ENCODE measurements at places on chromosomes 6 and 20.

DNA sequence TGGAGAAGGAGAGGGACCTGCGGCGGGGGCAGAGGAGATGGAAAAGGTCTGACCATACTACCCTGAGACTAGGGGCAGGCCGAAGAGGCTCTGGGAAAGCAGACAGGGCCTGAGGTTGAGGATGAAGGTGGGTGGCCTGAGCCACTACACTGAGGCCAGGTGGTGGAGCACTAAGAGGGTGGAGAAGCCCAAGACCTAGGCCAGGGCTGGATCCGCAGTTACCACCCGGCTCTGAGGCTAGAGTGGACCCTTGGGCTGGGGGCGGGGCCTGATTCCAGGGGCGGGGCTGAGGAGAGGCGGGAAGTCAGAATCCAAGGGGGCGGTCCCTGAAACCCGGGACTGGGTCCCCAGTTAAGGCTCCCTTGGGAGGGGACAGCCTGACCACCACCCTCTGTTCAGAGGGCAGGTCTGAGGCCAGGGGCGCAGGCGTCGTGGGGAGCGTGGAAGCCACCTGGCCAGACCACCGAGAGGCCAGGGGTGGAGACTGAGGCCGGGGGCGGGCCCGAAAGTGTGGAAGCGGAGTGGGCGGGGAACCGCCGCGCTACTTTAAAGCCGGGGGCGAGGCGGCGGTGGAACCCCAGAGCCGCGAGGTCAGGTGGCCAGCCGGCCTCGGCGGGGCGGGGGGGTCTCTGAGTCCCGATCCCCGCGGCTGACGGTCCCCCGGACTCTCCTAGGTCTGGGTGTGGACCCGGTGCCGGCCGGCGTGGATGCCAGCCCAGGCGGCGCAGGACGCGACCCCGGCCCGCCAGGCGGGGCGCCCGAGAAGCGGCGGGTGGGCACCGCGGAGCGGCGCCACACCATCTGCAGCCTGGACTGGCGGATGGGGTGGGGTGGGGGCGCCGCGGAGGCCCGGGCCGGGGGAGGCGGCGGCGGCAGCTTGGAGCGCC lies 8.3 kb downstream of the CCM2L start:
- peak overlapping the region; percentile 85 for H3K4me3 ChIP-seq
- H3K27me3 ChIP-seq = peaks cover 37% of the 10 kb centered on the region
- peaks cover 18% of the 10 kb centered on the region for H3K4me1 ChIP-seq
- no peak overlapping the region for H3K27ac ChIP-seq
- no peaks in the 10 kb centered on the region for H3K36me3 ChIP-seq

- H3K4me3 ChIP-seq = no peak overlapping the region
- no peak overlapping the region for H3K27ac ChIP-seq
- H3K4me1 ChIP-seq = no peaks in the 10 kb centered on the region
- no peak for DNase-seq
Measured at GRCh38 chr20:63587256-63587655, 13.2 kb upstream of the HELZ2 start.

- H3K27ac ChIP-seq = no peak overlapping the region
- no peak for DNase-seq
- H3K4me3 ChIP-seq = no peak overlapping the region
- H3K4me1 ChIP-seq = peaks cover 3% of the 10 kb centered on the region
- no peaks in the 10 kb centered on the region for H3K27me3 ChIP-seq
- peaks cover 25% of the 10 kb centered on the region for H3K36me3 ChIP-seq
Measured at GRCh38 chr20:37777988-37778659, 84.3 kb downstream of the CTNNBL1 start.

- no peak overlapping the region for H3K4me3 ChIP-seq
- H3K27me3 ChIP-seq = peaks cover 12% of the 10 kb centered on the region
- H3K36me3 ChIP-seq = no peaks in the 10 kb centered on the region
- peaks cover 17% of the 10 kb centered on the region for H3K4me1 ChIP-seq
- no peak overlapping the region for H3K27ac ChIP-seq
- DNase-seq = no peak
Measured at GRCh38 chr6:19803331-19804204, 33.6 kb upstream of the ID4 start.

DNA sequence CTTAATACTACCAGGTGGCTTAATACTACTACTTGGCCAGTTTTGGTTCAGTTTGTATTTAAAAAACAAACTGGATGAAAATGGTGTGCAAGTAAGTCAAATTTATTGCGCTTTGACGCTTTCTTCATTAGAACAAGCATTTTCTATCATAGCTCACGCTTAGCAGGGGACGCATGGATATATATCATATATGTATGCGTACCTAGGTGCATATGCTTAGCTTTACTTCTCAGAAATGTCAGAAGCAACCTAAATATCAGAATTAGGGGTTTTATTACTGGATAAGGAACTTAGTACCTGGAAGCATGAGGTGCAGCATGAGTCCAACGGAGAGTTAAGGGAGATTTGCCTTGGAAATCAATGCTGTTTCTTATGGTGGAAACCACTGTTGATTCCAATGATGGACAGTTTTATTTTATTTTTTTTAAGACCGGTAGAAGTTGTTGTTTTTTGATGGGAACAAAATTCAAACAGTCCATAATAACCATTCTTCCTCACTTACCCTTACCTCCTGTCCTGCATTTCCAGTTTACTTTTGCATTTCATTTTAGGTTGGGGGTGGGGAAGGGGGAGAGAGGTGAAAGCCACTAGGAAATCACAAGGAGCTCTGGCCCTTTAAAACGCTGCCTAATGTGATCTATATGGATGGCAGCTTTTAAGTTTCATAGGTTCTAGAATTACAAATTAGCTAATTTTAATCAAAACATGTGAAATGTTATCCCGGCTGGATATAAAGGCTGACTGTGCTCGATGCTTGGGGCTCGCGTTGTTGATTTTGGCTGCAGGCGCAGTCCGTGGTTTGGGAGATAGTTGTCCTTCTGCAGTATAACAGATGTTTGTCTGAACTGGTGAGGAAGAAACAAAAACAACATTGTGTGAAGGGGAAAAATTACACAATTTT lies 2.1 kb downstream of the SOBP start:
- peaks cover 20% of the 10 kb centered on the region for H3K27me3 ChIP-seq
- peaks cover 16% of the 10 kb centered on the region for H3K4me1 ChIP-seq
- DNase-seq = no peak
- peaks cover 4% of the 10 kb centered on the region for H3K36me3 ChIP-seq
- peak overlapping the region; percentile 76 for H3K4me3 ChIP-seq

- H3K4me1 ChIP-seq = peaks cover 12% of the 10 kb centered on the region
- H3K4me3 ChIP-seq = no peak overlapping the region
- no peaks in the 10 kb centered on the region for H3K36me3 ChIP-seq
- H3K27me3 ChIP-seq = peaks cover 4% of the 10 kb centered on the region
Measured at GRCh38 chr20:37355252-37356180, 9.6 kb downstream of the SRC start.

DNA sequence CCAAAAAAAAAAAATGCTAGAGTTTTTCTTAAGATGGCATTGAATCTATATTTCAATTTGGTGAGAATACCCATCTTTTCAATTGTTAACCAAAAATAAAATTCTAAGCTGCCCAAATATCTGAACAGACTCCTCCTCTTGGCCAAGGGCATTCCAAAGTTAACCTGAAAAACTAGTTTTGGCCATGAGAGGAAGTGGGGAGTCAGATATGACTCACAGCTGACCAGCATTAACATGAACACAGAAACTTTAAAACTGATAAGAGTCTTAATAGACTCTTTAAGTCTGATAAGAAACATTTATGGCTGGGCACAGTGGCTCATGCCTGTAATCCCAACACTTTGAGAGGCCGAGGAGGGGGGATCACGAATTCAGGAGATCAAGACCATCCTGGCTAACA lies 171.3 kb downstream of the FAXC start:
- no peak for DNase-seq
- H3K27ac ChIP-seq = no peak overlapping the region
- no peaks in the 10 kb centered on the region for H3K4me1 ChIP-seq
- peaks cover 4% of the 10 kb centered on the region for H3K36me3 ChIP-seq

DNA sequence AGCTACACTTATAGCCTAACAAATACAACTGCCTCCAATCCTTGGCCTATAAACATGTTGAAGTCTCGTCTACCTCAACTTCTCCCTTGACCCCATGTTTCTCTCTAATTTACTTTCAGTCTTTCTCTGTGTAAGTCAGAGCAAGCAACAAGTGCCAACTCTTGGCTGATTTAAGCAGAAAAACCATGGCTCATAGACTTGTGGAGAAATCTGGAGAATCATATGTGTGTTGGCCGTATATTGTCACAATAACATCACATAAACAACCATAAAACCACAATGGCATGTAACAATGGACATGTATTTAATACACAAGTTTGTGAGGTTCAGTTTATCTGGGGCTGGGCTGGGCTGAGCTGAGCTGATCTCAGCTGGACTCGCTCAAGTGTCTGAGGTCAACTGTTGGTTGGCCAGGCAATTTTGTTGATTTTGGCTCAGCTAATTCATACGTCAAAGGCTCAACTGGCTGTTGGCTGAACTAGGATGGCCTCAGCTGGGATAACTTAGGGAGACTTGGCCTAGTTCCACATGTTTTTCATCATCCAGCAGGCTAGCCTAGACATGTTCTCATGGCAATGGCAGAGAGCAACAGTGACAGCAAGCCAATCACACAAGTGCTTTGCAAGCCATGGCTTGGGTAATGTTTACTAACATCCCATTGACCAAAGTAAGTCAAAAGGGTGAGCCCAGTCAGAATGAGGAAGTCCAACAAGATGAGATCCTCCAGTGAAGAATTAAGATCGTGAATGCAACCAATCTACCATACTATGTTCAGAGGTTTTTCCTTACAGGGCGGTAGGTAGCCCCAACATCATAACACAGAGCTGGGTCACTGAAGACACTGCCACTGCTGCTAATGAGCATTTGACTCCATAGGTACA lies 12.9 kb upstream of the TBC1D22B start:
- H3K4me1 ChIP-seq = peaks cover 10% of the 10 kb centered on the region
- no peak for DNase-seq
- H3K4me3 ChIP-seq = no peak overlapping the region

DNA sequence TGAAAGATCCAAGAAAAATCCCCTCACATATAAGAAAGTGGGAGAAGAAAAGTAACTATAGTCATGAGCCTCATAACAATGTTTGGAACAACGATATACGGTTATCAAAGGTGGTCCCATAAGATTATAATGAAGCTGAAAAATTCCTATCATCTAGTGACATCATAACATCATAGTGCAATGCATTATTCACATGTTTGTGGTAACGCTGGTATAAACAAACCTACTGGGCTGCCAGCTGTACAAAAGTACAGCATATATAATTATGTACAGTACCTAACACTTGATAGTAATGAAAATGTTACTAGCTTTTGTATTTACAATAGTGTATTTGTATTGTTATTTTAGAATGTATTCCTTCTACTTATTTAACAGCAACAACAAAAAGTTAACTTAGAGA lies 240.7 kb downstream of the RNGTT start:
- no peak overlapping the region for H3K27ac ChIP-seq
- H3K36me3 ChIP-seq = no peaks in the 10 kb centered on the region
- no peak overlapping the region for H3K4me3 ChIP-seq
- H3K27me3 ChIP-seq = no peaks in the 10 kb centered on the region
- DNase-seq = no peak
- peaks cover 31% of the 10 kb centered on the region for H3K4me1 ChIP-seq

DNA sequence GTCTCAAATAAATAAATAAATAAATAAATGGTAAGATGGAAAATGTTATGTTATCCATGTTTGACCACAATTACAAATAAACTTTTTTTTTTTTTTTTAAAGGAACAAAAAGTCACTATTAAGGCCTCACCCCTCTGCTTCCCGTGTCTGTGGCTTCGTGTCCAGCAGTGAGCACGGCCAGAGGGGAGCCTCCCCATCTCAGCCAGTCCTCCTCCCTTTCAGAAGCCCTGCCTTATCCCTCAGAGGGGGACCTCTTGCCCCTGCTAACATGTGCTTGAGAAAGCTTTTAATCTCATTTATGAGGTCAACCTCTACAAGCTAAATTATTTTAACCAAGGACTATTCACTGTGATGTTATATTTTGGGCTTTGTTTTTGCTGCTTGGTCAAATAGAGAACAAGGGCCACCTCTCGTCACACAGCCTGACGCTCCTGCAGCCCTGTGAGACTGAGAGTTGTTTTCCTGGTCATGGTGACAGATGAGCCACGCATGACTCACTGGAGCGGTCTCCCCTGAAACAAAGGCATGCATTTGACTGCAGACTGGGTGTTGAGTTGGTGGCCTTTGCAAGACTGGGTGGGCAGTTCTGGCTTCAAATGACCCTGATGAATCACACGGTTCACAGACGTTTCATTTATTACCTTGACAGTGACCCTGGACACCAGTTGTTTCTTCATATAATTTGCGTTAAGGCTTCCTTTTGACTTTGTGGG lies 131.8 kb downstream of the TIAM2 start:
- H3K36me3 ChIP-seq = no peaks in the 10 kb centered on the region
- H3K4me3 ChIP-seq = no peak overlapping the region
- peaks cover 2% of the 10 kb centered on the region for H3K27me3 ChIP-seq
- DNase-seq = no peak
- no peak overlapping the region for H3K27ac ChIP-seq
- no peaks in the 10 kb centered on the region for H3K4me1 ChIP-seq

GRCh38 chr6:14117158-14118090 lies at the start of gene CD83:
TSS of gene CD83 (plus strand) at chr6:14117772. CDS start at chr6:14117812, 40 bp downstream.
- peak within 1 kb of the TSS; percentile 91 for H3K27ac ChIP-seq
- DNase-seq = peak; percentile 87
- H3K4me1 ChIP-seq = peaks cover 17% of the 10 kb centered on the region
- no peaks in the 10 kb centered on the region for H3K36me3 ChIP-seq
- H3K4me3 ChIP-seq = peak within 1 kb of the TSS; percentile 89
- H3K27me3 ChIP-seq = peaks cover 20% of the 10 kb centered on the region

GRCh38 chr6:125165256-125165655 lies 11.7 kb downstream of the TPD52L1 start:
- H3K36me3 ChIP-seq = peaks cover 5% of the 10 kb centered on the region

GRCh38 chr6:161033667-161034066 lies 42.1 kb downstream of the MAP3K4 start:
- peaks cover 13% of the 10 kb centered on the region for H3K36me3 ChIP-seq
- no peak overlapping the region for H3K4me3 ChIP-seq

GRCh38 chr6:146670161-146670560 lies 71.4 kb downstream of the ADGB start:
- H3K4me3 ChIP-seq = no peak overlapping the region
- H3K4me1 ChIP-seq = no peaks in the 10 kb centered on the region
- no peaks in the 10 kb centered on the region for H3K27me3 ChIP-seq
- H3K27ac ChIP-seq = no peak overlapping the region
- no peaks in the 10 kb centered on the region for H3K36me3 ChIP-seq

DNA sequence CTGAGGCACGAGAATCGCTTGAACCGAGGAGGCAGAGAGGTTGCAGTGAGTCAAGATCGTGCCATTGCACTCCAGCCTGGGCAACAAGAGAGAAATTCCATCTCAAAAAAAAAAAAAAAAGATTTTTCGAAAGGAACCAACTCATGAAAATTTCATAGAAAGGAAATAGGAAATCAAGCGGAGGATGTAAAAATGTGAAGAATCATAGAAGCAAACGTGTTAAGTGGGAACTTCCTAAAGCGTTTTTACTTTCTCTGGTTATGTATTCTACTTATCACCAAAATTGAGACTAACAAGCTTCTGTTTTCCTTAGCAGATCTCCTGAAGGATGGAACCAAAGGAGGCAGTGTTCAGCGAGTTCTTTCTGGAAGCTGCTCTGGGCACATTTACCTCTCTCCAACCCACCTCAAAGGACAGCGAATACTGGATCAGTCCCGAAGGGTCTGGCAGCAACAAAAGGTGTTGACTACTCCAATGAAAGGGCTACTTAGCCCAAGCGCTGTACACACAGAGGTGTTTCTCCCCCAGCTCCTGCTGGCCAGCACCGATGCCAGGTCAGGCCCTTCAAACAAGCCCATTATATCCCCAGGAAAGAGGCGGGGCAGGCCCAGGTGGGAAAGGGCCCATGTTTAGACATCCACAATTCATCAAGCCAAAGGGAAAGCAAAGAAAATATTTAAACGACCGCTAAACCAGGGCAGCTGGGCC lies 327.5 kb upstream of the JARID2 start:
- no peak overlapping the region for H3K27ac ChIP-seq
- H3K4me3 ChIP-seq = no peak overlapping the region
- no peak for DNase-seq
- H3K36me3 ChIP-seq = no peaks in the 10 kb centered on the region
